ENCODE measurements at places on chromosomes 4 and X.

GRCh38 chr4:130249002-130249401 is 1153.0 kb downstream of the C4orf33 start:
- no peak for DNase-seq

GRCh38 chr4:75555294-75556164 is at the start of gene ODAPH:
ODAPH (plus strand) TSS chr4:75556066; CDS start chr4:75556083, 17 bp downstream.
- DNase-seq = peak; percentile 3

DNA sequence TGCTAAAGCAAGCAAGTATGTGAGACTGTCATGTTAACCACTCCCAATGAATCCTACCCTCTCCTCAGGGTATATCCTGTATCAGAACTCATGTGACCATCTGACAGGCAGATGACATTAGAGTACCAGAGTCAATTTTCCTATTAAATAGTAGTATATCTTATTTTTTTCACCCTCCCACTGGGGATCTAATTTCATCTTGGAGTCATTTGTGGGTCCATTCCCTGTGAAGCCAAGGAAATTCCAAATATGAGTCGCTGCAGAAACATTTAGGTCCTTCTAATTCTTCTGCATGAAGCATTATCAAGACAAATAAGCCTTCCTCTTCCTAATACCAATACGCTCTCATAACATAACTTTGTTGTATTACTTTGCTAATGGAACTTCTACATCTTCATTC is 52.2 kb upstream of the BLTP1 start:
- no peak for DNase-seq

DNA sequence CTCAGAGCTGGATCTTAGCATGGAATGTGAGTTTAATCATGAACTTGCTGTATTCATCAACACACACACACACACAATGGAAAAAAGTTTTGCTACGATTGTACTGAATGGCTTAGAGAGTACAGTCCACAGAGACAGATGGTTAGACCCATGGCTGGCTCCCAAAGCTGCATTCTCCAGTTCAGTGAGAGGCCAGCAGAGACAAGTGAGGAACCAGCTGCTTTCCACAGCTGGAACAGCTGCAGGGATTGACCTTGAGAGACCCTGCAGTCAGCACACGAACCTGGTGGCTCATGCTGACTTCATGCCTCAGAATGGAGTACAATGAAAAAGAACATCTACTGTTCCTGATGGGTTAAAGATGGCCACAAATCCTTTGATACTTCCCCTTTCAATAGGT is 94.5 kb downstream of the DHX15 start:
- no peak for DNase-seq

DNA sequence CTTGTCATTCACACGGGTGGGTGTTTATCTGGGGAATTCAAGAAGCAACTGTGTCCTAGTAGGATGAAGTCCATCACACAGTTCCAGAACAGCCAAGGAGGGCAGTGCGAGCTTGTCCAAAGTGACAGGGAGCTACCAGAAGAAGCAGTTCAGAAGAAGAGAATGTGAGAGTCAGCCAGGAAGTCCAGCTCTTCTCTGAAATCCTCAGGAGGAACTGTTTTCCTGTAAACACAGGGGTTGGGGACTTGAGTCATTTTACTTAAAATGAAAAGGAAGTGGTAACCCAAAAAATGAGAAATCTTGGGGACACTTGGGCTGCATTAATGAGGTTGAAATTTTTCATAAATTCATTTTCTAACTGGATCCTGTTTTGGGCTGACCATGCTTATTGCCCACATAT is 8.2 kb upstream of the TLR10 start:
- DNase-seq = no peak

DNA sequence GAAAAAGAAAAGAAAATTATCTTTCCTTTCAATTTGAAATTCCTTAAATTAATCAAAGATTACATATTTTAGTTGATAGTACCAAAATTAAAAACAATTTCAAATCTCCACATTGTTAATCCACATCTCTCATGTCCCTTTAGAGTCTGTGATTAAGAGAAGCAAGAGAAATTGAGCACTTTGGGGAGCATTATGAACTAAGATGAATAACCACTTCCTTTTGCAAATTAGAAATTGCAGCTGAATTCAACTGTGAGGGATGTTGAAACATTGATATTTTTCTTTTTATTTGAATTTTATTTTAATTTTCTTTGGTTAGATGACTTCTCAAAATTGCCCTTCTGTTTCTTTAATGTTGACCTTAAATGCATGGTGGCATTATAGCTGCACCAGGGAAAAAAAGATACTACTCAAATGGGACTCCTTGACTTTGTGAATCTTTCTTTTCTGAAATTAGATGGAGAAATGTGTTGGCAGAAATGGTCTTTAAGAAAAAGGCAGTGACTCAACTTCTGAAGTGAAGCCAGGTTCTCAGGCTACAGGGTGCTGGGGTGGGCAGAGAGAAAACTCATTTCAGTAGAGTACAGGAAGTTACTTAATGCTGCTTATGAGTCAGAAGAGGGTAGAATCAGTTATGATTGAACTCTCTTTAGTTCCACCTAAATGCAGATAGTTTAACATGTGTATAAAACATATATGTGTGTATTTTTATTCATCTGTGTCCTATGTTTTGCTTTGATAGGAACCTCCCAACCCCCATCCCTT is 92.0 kb upstream of the TNIP3 start:
- peak; percentile 60 for DNase-seq

DNA sequence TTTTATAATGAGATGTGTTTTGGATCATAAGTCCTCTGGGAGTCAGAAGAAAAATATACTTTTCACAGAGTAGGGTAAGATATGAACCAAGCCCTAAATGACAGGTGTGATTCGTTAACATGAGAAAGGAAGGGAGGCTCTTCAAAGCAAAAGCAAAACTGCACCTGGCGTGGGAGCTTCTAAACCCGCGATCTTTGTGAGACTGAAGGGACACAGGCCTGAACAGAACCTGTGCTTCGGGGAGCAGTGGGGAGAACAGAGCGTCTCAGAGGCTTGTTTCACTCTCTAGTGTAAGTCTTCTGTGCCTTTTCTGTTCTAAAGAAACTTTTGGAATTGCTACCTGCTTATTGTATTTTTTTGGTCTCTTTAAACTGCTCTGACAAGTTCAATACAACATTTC is 30.2 kb upstream of the CYP4V2 start:
- peak; percentile 24 for DNase-seq

DNA sequence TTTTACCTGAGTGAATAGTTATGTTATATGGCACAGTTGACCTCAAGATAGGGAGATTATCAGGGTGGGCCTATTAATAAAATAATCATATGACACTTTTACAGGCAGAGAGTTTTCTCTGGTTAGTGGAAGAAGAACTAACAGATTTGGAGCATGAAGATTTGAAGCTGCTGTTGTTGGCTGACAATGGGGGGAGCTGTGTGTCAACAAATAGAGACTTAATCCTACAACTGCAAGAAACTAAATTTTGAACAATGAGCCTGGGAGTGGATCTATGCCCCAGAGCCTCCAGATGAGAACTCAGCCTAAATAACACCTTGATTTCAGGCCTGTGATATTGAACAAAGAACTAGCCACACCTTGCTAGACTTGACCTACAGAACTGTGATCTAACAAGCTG is 7.2 kb upstream of the CCSER1 start:
- DNase-seq = no peak

DNA sequence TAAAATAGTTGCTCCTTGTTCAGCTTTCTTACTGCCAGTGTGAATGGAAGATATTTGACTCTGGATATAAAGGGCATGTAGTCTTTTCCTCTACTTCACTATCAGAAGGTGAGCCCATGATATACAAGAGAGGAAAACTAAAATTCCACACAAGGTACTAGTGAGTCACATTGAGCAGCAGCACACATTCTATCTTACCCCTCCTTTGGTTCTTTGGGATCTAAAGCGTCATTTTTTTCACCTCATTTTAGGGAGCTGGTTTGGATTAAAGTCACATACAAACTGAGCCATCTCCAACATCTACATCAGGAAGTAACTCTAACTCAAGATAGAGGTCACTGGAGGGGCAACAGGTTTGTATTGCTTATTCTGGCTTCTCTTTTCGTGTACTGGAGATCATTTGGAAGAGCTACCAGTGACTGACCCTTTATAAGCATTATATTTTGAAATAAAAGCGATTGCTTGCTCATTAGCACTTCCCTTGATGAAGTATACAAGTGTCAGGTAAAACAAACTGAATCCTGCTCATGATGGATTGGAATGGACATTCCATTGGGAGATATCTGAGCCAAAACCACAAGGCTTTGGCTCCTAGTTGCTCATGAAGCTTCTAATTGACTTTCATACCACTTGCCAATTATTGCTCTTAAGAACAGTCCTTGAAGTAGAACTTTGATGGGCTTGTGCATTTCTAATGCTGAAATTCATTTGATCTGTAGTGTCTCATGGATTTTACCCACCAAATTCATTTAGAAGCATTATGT is 124.1 kb downstream of the SPCS3 start:
- DNase-seq = no peak

- DNase-seq = no peak
These were observed 111.3 kb upstream of the ATP8A1 start for GRCh38 chr4:42768125-42768748.

GRCh38 chrX:92247076-92247475 is 467.9 kb downstream of the PCDH11X start:
- no peak for DNase-seq

GRCh38 chr4:138665851-138666250 is 349.7 kb upstream of the NOCT start:
- DNase-seq = no peak

GRCh38 chr4:137677863-137678262 is 145.6 kb upstream of the PCDH18 start:
- DNase-seq = no peak

GRCh38 chr4:154024097-154024694 is 235.3 kb upstream of the SFRP2 start:
- DNase-seq = no peak

DNA sequence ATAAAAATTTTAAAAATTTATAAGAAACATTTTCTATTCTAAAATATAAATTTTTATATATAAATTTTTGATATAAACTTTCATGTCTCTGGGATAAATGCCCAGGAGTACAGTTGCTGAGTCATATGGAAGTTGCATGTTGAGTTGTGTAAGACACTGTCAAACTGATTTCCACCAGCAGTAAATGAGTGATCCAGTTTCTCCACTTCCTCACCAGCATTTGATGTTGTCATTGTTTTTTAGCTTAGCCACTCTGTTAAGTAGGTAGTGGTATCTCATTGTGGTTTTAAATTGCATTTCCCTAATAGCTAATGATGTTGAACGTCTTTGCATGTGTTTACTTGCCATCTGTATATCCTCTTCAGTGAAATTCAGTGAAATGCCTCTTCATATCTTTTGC is 66.5 kb downstream of the MAMLD1 start:
- no peak for DNase-seq

DNA sequence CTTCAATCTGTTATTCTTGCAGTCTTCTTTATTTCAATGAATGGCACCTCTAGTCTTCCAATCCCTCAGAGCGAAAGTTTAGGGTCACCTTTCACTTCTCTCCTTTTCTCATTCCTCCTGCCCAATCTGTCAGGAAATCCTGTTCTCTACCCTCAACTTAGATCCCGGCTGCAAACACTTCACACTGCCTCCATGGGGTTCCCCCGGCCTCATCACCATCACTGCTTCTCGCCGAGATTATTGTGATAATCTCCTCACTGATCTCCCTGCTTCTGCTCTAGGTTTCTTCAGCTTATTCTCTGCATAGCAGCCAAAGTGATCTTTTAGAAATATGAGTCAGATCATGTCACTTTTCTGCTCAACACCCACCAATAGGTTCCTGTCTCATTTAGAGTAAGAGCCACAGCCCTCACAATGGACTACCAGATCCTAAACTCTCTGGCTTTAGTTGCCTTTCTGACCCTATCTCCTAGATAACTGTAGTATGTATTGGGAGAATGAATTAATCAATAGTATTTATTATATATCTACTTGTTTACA is 43.6 kb upstream of the TBC1D9 start:
- DNase-seq = no peak

- DNase-seq = no peak
These were observed 102.0 kb upstream of the LSM6 start for GRCh38 chr4:146073517-146073916.

- no peak for DNase-seq
These were observed 36.4 kb upstream of the ADH4 start for GRCh38 chr4:99180382-99181070.

DNA sequence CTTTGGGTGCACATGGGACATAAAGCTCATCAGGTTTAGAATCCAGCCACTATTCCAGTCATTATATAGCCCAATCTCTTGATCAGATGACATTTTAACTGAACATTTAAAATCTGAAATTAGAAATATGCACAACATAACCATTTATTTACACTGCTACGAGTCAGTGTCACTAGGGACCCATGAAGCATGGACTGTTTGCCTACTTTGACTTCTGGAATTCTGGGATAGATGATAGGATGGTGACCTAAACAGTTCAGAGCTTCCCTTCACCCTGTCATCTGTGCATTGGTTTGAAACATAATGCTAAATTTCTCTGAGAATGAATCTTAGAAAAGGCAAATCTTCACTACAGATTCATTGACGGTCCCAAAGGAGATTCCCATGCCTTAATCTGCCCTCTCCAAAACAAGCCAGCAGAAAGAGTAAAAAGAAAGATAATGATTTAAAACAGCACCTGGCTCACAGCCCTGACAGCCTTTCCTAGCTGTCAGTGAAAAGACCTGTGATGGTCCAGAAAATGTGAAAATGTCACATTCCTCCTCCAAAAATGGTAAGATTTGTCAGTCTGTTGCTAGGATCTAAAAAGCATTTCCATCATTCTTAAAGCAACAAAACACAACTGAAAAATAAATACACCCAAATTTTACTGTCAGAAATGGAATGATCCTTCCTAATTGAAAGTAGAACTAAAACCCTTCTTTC is 18.9 kb upstream of the HERC3 start:
- no peak for DNase-seq

GRCh38 chr4:189069772-189070171 is 870.9 kb upstream of the FRG1 start:
- DNase-seq = no peak

GRCh38 chr4:138236037-138236436 is 6.1 kb downstream of the SLC7A11 start:
- DNase-seq = no peak

GRCh38 chr4:100545427-100545826 is 27.6 kb upstream of the EMCN start:
- DNase-seq = no peak

DNA sequence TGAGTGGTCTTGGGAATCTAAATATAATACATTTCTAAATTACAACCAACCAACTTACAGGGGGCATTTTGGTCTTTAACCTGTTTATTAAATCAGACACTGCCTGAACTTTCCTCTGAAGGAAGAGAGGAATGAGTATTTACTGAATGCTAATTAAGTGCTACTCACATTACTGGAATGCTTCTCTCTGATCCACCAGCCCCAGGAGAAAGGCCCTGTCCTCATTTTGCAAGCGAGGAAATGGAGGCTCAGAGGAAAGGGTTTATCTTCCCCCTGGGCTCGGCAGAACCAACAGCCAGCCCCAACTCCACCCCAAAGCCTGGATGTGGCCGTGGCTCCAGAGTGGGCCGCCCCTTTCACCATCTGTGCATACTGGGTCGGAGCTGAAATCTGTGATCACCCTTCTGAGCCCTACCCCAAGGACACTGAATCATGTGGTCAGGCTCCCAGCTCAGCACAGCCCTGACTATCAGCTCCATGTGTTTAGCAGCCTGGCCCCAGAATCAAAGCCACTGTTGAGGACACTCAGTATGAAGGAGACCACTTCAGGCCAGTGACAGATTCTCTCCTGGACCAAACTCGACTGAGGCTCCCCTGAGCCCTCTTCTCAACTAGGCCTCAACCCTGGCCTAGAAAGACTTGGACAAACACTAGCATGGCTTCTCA is 56.7 kb upstream of the ENPP6 start:
- DNase-seq = no peak

- no peak for DNase-seq
These were observed 6.4 kb downstream of the BMX start for GRCh38 chrX:15507005-15507404.

All from CD4-positive, alpha-beta T cell treated with Interleukin-12 subunit alpha and Interleukin-12 subunit beta, for 1 hour (primary cell).